ENCODE measurements at places on chromosomes 13 and 19.
A peak's percentile ranks its signal among the peaks of the same experiment; 100 is the strongest.

DNA sequence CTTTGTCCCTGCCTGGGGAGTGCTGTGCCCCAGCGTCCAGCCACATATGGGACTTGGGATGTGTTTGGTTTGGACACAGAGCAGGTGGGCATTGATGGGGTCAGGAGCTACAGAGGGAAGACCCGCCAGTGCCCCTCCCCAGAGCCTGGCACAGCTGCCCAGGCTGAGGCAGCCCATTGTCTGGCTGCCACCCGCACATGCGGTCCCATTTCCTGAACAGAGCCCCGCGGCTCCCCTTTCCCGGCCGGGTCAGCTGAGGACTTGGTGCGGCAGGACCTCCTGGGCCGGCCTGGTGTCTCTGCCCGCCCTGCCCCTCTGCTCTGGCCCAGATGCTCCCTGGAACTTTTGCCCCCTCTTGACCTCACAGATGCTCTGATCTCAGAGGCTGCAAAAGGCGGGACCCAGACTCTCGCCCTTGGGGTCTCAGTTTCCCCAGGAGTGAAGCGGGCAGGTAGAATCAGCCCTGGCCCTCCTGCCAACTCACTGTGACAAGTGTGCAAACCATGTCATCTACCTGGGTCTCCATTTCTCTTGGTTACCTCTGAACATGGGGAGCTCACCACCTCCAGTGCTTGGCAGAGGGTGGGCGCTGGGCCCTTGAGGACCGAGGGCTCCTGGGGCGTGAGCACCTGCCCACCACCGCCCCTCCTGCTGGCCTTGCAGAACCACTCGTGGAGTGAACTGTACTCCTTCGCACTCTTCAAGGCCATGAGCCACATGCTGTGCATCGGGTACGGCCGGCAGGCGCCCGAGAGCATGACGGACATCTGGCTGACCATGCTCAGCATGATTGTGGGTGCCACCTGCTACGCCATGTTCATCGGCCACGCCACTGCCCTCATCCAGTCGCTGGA is 17.8 kb downstream of the HCN2 start:
- no peak for DNase-seq

DNA sequence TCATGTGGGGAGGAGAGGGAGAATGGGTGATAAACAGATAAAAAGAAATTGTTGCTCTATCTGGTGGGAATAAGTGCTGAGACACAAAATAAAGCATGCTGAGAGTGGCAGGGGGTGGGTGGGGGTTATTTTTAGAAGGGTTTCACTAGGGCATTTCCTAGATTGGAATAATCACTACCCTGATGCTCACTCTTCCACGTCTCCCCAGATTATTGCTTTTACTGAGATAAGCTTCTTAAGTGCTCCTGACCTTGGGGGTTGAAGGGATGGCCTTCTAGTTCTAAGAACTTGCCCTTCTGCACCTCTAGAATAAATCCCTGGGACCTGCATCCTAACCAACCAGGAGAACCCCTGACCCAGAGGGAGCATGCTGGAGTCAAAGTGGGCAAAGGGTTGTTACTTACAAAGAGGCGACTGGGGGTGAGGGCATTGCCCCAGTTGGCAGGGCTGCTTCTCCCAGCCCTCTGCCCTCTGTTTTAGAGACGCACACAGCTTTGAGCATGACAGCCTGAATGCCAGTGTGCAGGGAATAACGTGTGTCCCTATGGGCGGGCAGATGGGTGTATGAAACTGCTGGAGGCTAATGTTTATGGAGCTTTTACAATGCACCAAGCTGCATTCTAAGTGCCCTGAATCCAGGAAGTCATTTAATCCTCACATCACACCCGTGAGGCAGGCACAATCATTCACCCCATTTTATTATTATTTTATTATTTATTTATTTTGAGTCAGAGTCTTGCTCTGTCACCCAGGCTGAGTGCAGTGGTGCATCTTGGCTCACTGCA is 743 bp downstream of the RDH8 start:
- DNase-seq = no peak

DNA sequence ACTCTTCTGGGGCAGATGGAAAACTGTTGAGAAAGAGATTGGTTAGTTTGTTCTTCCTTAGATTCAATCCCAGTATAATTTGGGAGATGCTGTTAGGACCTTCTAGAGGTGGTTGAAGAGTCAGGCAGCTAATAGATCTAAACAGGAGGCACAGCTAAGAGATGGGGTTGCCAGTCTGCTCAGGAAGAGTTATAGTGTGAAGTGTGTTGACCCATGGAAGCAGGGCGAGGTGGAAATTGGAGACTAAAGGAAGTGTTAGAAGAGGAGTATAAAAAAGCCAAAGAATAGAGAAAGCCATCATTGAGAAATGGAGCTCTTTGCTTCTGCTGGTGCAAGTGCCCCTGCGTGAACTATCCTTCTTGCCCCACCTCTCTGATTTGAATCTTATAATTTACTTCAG is 3.8 kb upstream of the OXGR1 start:
- DNase-seq = no peak

GRCh38 chr13:35140831-35141230 is 198.8 kb downstream of the NBEA start:
- DNase-seq = peak; percentile 31

DNA sequence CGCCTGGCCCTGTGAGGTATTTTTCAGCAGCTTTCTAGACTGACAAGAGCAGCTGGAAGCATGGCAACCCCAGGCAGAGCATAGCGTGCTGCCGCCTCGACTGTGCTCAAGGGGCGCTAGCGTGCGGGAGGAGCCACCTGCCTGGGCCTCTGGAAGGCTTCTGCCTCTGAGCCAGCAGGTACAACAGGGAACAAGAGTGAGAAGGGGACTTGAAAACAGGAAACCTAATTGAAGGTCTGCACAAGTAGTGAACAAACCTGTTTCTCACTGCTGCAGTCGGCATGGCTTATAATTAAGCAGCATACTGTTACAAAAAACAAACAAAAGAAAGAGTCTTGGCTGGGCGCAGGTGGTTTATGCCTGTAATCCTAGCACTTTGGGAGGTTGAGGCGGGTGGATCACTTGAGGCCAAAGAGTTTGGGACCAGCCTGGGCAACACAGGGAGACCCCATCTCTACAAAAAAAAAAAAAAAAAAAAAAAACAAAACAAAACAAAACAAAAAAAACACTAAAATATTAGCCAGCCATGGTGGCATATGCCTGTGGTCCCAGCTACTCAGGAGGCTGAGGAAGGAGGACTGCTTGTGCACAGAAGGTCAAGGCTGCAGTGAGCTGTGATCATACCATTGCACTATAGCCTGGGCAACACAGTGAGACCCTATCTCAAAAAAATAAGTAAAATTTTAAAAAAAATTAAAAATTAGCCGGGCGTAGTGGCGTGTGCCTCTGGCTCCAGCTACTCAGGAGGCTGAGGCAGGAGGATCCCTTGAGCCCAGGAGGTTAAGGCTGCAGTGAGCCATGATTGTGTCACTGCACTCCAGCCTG is 12.6 kb upstream of the GARRE1 start:
- no peak for DNase-seq

DNA sequence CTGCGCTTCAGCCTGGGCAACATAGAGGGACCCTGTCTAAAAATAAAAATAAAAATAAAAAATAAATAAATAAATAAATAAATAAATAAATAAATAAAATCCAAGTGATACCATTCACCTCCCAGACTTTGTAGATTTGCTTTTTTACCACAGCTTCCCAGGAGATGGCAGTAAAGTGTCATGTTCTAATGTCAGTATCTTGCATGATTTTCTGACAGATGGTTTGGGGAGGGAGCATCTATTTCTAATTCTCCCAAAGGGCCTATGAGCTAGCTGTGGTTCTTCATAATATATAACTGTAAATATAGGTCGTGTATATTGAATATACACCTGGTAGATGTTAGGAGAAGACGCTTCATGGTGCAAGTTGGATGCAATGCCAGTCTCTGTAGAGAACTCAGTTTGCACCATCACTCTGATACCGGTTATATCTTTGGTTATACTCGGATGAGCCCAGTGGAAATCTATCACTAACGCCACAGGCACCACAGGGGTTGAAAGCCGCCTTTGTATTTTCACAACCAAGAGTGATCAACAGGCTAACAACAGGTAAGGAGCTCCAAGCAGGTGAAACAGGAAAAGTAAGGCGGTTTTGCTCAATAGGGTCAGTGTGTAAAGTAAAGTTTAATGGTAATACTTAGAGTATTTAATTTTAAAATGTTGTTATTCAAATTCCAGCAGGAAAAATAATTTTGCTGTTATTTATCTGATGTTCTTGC is 13.9 kb downstream of the APLP1 start:
- DNase-seq = peak; percentile 75

GRCh38 chr19:35991731-35992450 is 3.1 kb upstream of the SDHAF1 start:
- no peak for DNase-seq

GRCh38 chr19:11538232-11539036 is at the start of gene CNN1:
TSS of gene CNN1 (plus strand) at chr19:11538851. CDS start at chr19:11538928, 77 bp downstream.
- DNase-seq = peak; percentile 73

DNA sequence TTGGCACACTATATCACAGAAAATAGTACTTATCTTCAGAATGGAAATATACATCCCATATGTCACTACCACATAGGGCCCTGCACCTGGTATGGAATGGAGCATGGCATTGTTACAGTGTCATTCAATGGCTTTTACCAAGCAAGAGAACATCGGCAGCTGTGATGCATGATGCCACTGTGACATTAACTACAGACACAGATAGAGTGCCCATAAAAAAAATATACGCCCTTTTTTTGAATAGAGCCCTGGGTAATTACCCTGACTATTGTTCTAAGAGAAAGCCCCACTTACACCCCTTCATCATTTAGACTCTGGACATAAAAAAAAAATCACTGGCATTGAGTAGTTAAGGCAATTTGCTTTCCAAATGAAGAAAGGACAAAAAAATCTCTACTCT is 320.3 kb downstream of the DNAJC15 start:
- DNase-seq = no peak

GRCh38 chr13:51549050-51549449 is 35.2 kb upstream of the WDFY2 start:
- DNase-seq = no peak

DNA sequence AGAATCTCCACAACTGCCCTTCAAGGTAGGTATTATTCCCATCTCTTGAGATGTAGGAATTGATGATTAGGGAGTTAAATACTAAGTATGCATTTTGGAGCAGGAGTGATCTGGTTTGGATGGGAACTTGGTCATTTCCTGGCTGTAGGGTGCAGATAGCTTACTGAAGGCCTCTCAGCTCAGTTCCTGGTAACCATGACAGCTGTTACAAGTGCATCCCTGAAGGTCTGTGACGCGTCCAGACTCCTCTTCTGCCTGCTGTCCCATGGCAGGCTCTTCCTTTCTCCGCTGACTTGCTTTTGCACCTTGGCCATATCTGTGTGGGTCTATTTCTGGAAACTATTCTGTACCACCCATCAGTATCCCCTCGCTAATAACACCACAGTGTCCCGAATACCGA is 387.8 kb downstream of the ZNF536 start:
- DNase-seq = no peak

- DNase-seq = no peak
These were observed 12.1 kb upstream of the TDRD3 start for GRCh38 chr13:60384911-60385310.

GRCh38 chr13:95100525-95101433 is 200.5 kb downstream of the ABCC4 start:
- no peak for DNase-seq

GRCh38 chr19:28456708-28457320 is 756.1 kb downstream of the UQCRFS1 start:
- no peak for DNase-seq

Data from hindlimb muscle (tissue), 1 donor.